ENCODE measurements at places on chromosomes 2 and 18.

GRCh38 chr18:1760901-1761300 is 810.4 kb downstream of the METTL4 start:
- no peak for DNase-seq

DNA sequence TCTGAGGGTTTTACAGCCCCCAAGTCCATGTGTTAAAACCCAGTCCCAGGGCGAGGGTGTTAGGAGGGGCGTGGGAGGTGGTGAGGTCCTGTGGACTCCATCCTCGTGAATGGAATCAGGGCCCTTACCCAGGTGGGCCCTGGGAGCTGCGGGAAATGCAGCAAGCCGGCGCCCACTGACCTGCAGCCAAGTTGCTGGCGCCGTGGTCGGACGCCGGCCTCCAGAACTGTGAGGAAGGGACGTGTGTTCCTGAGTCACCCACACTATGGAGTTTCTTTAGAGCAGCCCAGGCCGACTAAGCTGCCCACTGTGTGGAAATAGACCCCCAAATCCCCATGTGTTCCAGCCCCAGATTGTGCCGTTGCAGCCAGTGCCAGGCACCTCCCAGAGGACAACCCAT is 26.4 kb downstream of the CTDP1 start:
- no peak for DNase-seq

DNA sequence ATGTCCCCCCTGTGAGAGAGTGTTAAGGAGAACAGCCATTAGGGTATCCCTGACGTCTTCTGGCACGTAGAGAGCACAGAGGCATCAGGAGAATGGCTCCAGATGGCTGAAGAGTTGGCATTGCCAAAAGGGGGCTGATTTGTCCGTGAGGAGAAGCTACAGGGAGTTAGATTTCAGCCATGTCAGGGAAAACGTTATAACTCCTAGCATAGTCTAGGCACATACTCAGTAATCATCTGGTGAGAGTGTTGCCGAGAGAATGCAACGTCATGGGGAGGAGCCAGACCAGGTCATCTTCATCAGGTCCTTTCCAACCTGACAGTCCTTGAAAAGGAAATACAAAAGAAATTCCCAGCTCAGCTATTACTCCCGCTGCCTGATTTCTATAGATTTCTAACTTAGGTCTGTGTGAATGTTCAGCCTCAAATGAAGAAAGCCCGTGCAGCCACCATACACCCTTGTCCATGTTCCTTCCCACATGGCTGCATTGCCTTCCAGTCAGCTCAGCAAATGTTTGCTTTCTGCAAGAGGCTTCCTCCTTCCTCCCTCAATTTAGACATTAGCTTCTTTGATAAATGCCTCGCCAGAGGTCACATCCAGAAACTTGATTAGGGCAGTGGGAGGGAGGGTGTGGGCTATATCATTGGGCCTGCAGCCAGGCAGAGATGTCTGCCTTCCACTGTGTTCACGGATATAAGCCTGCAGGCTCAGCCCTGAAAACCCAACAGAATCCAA is 93.0 kb downstream of the STPG4 start:
- DNase-seq, result no peak

- DNase-seq, result no peak
These were observed 61.6 kb upstream of the LINC00305 start for GRCh38 chr18:64210401-64210949.

- no peak for DNase-seq
These were observed 23.9 kb downstream of the MYO3B start for GRCh38 chr2:170201734-170202393.

- DNase-seq, result peak; percentile 1
These were observed 5.5 kb downstream of the COPS9 start for GRCh38 chr2:240130393-240131195.

All from H9 (cell line).